ENCODE measurements at places on chromosomes 2 and 18.
A peak's percentile ranks its signal among the peaks of the same experiment; 100 is the strongest.

- DNase-seq = no peak
Measured at GRCh38 chr18:28884304-28884703, 707.4 kb upstream of the CDH2 start.

DNA sequence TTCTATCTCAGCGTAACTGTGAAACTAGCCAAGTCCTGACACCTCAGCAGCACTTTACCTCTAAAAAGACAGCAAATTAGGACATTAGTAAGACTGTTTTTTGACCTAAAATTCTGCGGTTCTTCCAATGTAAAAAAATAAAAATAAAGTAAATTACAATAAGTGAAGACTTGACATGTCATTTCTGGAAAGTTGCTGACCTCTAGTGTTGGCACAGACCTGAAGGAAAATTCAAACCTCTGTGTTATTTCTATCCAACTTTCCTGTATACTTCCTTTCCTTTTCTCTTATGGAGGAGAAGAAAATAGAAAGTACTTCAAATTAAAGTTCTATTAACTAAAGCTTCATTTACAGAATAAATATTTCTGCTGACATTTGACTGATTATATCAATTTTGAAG, 110.6 kb downstream of the TMEM182 start:
- no peak for DNase-seq

GRCh38 chr2:156003780-156004179, 328.7 kb downstream of the NR4A2 start:
- no peak for DNase-seq

DNA sequence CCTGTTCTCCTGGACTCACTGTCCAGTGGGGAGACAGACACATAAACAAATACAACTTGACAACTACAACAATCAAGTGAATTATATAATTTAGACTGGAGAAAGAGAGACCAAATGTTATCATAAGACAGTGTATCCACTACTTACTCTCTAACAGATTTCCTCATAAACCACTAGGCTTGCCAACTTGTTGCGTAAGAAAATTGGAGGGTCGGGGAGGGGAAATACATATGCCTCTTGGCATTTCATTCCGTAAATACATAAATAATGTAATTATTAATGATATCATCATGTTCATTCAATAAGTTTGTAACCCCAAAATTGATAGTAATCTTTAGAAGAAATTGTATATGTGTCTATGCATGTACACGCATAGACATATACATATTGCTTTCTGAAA, 14.9 kb downstream of the RAB6D start:
- no peak for DNase-seq

GRCh38 chr18:74116633-74117554, 30.7 kb downstream of the FBXO15 start:
- DNase-seq = no peak

- DNase-seq = peak; percentile 63
Measured at GRCh38 chr18:48896875-48897511, 53.8 kb downstream of the SMAD7 start.

DNA sequence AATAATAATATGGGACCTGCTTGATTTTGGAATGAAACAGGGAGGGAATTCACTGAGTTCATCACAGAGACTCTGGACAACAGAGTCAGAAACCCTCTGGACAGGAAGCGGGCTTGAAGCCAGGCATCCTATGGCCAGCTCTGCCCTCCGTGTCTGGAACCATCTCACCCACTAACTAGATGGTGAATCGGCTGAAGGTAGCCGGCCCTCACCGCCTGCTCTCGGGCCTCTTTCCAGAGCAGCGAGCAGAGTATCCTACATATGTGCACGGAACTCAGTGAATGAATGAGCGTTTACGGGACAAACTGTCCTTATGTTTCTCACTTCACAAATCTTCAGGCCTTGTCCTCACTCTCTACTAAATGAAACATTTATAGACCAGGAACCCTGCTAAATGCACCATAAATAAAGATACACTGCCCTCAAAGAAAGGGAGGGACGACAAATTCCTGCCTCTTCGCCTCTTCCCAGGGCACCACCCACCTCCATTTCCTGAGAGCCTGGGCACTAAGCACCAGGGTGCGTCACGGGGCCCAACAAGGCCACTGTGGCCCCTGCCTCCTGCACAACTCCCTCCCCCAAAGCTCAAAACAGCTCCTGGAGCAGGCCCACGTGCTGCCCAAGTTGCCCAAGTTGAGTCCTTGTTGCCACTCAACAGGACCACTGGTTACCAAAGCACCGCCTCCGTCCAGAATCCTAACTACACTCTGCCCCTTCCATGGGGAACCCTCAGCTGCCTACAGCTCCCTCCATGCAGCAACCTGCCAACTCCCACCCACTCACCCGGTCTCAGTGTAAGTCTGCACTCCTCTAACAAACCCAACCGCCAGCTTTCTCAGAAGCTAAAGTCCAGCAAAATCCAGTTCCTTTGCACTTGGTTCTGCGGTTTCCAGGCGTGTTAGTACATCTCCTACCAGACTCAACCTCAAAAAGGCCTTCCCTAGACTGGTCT, 1.7 kb downstream of the TBC1D8 start:
- DNase-seq = no peak
